Midbrain (tissue), 1 donor: ENCODE measurements at places on chromosomes 3 and 15.

DNA sequence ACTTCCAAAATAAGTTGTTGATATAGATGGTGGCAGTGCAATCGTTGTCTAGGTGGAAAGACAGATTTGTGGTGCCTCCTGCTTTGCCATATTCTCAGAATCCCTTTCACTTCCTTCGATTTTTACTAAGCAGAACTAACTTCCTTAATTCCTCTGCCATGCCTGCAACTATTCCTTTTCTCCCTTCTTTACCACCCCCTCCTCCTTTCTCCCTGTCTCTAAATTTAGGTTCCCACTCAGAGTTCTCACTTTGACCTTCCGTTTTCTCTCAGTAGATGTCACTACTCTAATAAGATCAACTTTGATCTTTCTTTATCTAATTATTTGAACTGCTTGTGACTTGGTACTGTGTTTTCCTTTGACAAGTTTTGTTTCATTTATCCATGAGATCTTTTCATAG, 351.2 kb downstream of the LPP start:
- no peak for DNase-seq

DNA sequence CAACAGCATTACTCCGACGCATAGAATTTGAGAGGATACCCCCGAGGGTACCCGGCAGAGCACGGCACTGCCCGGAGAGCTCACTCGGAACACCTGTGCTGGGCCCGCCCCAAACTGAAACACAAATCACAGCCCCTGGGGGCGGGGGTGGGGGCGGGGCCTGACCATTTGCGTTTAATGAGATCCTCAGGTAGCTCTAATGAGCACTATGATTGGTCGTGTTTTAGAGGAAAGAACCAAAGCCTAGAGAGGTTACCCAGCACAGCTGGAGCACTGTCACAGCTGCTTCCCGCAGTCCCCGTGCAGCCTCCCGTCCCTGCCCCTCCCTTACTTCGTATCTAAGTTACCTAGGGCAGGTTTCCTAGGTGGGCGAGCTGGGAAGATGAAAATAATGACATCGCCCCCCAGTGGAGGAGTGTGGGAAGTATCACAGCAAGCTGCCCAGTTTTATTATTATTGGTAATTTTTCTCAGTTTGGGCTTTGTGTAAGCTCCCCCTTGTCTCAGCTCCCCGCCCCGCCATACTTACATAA, 187.1 kb downstream of the PDE8A start:
- no peak for DNase-seq

DNA sequence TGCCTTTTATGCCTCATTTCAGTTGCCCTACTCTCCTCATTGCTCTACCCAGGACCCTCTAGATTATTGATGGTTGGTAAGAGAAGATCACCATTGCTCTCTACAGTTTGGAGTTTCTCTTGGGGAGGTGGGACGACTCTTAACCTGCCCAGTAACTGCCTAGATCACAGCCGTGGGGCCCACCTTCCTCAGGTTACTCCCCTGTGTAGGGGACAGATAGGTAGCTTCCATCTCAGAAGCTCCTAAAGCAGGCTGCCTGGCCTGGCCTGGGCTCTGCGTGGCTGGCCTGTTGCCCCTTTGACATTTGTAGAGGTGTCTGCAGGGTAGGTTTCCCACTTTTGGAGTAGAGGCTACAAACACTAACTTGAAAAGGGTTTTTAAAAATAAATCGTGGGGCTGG, 42.7 kb downstream of the TRIM71 start:
- DNase-seq: no peak

DNA sequence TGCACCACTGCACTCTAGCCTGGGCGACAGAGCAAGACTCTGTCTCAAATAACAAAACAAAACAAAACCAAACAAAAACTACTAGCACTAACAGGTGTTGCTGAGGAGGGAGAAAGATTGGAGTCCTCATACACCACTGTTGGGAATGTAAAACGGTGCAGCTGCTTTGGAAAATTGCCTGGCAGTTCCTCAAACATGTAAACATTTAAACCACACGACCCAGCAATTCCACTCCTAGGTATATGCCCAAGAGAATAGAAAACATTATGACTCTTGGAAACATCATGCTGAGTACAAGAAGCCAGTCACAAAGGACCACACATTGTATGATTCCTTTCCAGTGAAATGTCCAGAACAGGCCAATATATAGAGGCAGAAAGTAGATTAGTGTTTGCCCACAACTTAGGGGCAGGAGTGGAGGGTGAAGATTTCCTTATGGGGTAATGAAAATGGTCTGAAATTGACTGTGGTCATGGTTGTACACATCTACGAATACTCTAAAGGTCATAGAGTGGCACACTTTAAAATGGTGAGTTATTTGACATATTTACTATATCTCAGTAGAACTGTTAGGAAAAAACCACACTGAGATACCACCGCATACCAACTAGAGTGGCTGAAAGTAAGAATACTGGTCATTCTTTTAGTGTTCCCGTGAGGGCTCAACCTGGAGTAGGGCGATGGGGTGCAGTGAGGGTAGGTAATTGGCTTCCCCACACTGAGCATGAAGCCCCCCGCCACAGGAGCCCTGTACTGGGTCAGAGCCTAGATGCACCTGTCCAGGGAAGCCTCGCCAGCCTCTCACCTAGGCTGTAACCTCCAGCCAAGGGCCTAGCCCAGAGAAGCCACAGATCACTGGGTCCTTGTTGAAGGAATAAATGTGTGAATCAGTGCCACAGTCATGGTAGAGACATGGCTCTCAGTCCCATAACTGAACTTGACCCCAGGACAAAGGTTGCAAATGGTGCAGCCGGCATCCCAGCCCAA, 131.1 kb downstream of the NUP210 start:
- DNase-seq: no peak

DNA sequence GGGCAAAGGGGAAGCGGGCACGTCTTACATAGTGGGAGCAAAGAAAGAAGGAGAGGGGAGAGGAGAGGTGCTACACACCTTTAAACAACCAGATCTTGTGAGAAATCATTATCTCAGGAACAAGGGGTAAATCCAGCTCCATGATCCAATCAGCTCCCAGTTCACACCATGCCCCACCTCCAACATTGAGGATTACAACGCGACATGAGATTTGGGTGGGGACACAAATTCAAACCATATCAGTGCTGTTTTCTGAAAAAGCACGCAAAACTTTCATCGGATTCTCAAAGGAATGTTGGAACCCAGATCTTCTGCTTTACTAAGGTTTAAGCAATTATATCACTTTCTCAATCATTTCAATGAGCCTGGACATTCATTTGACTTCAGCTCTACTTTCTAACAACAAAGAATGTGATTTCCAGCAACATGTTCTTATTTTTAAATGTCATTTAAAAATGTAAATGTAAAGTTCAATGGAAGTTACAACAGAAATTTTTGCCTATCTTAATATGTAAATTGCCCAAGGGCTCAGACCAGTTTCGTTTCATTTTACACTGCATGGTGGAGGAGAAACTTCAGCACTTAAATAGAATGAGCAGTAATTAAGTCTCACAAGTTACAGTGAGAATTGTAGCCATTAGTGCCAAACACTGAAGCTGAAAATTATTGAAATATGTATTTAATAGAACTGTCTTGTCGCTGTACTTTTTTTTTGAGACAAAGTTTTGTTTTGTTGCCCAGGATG, 8.4 kb upstream of the CCDC54 start:
- DNase-seq: no peak

DNA sequence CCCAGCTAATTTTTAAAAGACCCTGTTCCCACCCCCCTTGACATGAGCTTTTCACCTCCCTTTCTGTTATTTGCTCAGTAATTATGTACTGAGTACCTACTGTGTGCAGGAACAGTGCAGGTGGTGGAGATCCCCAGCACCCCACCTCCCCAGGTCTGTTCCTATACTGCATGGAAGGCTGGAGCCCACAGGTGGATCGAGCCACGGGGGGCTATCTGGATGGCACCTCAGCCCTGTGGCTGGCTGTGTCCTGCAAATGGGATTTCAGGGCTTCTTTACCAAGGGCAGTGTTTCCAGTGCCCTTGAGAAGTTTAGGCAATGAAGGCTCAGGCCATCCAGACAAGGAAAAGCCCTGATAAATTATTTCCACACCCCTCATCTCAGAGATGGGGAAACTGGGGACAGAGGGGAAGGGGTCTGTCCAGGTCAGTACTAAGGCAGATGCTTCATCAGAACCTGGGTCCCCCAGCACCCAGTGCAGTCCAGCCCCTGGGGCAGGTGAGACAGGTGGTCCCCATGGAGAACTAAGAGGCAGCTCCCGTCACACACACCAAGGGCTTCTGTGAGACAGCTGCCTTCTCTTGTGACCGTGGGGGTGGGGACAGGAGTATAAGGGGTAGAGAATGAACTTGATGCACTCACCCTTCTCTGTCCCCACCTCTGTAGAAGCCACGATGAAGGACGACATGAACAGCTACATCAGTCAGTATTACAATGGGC, 109.6 kb downstream of the ETFA start:
- no peak for DNase-seq

DNA sequence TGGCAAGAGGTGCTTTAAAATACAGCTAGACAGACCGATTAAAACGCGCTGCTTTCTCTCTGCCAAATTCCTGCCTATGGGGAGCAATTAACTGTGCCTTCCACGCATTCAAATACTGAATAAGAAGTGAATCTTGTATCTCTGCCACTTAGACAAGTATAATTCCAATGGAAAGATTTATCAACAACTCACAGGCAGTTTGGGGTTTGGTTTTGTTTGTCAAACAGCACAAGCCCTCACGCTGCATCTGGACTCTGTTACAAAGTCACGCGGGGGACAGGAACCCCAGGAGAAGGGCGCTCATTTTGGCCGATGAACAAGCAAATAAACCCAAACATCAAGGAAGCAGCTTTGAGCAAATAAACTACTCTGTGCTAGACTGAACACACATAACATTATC, 61.8 kb upstream of the TMCO5A start:
- DNase-seq: no peak

DNA sequence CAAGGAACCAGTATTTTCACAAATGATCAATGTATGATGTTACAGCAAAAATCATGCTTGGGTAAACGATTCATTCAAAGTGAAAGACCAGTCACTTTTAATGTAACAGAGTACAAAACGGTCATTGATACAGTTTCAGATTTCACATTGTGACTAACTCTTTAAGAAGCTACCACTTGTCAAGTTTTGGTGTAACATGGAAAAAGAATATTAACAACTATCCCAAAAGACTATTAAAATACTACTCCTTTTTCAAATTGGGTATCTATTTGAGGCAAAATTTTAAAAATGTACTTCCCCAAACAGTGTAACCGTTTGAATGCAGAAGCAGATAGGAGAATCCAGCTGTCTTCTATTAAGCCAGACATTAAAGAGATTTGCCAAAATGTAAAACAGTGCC, 31.7 kb downstream of the AKAP13 start:
- no peak for DNase-seq

GRCh38 chr3:190307164-190307545, 15.1 kb downstream of the CLDN1 start:
- DNase-seq: no peak

DNA sequence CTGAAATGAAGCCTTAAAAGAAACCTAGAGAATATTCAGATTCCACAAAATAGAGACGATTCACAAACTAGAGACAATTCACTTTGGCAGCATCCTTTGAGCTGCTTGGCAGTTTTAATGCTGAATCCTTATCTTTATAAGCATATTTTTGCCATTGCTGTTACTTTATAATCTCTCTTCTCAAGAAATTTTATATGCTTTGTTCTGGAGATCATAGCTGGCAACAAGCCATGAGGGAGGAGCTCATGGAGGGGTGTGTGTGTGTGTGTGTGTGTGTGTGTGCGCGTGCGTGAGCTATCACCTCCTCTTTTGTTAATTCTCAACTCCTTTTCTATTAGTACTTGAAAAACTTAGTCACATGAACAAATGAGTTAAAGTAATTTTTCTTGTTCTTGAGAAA, 495.0 kb upstream of the RGMA start:
- DNase-seq: no peak

GRCh38 chr3:150783920-150784746, 21.2 kb upstream of the SIAH2 start:
- no peak for DNase-seq
